ENCODE measurements at places on chromosomes 4 and X.

DNA sequence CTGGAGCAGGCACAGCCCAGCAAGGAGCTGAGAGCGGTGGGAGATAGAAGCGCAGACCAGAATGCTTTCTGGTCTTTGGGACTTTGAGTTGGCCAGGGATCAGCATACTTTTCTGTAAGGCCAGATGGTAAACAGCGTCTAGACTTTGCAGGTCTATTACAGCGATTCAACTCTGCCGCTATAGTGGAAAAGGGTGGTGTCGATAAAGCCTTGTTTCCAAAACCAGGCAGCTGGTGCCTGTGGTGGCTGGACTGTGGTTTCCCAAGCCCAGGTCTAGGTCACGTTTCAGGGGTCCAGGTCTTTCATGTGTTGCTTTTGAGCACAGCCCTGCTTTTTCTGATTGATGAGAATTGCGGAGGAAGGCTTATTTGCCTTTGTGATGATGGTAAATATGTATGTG lies 40.1 kb downstream of the HTT-AS start:
- DNase-seq, result no peak

- DNase-seq, result no peak
Observed at GRCh38 chr4:2446656-2447564, 22.0 kb upstream of the RNF4 start.

DNA sequence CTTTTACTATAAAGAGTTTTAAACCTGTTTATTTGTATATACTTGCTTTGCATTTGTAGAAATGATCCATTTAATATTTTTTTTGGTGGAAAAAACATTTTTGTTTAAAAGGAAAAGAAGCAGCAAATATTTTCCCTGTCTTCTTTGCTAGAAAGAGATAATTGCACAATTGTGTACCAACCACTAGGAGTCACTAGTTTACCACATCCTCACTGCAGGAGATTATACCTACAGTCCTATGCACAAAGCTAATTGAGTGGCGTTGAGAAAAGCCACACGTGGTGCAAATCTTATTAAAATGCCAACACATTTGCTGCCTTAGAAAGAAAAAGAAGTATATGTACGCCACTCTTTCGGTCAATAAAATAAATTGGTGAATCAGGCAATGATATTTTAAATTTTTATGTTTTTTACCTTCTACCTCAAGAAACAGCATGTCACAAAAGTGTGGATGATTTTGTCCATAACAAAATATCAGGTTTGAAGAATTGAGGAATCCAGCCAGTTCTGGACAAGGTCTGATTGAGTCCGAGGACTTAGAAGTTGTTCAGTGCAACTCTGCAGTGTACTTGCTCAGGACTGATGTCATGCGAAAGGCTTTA lies 102.9 kb downstream of the GRXCR1 start:
- DNase-seq, result peak; percentile 3

DNA sequence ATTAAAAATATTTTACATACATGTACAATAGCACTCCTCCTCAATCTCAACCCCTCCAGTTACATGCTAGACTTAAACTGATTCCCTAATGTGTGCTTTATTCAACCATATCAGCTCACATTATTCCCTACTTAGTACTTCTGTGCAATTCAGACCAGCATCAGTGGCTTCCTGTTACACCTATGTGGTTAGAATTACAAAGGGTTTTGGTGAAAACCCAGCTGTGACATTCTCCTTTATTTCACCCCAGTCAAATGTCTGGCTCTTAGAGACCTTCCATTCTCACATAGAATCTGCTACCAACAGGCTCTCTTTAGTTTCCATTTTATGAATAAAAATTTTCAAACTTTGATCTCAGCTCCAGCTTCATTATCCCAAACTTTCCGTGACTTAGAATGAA lies 85.2 kb upstream of the SLC7A11 start:
- DNase-seq, result no peak

GRCh38 chr4:77586951-77587383 lies 18.7 kb upstream of the CXCL13 start:
- DNase-seq, result peak; percentile 85

DNA sequence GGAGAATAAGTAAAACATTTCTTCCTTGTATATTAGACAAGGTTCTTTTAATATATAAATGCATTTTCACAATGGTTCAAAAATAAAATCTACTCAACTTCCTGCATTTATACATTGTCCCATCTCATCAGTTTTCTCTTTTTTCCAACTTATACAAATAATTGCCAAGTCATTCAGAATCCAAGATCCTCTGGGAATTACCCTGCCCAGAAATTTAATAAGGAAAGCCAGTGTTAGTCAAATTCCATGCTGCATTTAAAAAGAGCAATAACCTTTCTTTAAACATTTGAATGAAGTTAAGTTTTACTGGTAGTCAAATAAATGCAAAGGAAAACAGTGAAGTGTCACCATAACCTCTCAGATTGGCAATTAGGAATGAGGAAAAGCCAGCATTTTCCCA lies 357.9 kb downstream of the PPP3CA start:
- no peak for DNase-seq

- no peak for DNase-seq
Observed at GRCh38 chr4:32847461-32847860, 2127.3 kb downstream of the PCDH7 start.

- no peak for DNase-seq
Observed at GRCh38 chr4:11497212-11497806, 68.6 kb upstream of the HS3ST1 start.

GRCh38 chrX:153560000-153560399 lies 38.9 kb downstream of the CCNQ start:
- DNase-seq, result no peak

DNA sequence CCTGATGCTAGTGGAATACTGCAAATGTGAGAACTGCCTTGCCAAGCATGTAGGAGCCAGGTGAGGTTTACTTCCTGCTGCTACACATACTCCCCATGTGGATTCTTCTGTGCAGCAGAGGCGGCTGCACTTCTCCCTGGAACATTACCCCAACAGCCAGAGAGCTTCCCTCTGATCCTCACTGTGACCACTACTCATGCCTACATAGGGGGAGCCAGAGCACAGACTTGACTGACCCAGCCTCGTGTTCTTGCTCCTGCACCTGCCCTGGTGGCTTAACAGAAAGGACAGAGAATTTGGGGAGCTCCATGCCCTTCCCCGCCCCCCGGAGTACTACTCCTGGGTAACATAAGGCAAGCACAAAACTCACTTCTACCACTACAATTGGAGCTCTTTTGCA lies 38.4 kb downstream of the UGT2A2 start:
- no peak for DNase-seq

DNA sequence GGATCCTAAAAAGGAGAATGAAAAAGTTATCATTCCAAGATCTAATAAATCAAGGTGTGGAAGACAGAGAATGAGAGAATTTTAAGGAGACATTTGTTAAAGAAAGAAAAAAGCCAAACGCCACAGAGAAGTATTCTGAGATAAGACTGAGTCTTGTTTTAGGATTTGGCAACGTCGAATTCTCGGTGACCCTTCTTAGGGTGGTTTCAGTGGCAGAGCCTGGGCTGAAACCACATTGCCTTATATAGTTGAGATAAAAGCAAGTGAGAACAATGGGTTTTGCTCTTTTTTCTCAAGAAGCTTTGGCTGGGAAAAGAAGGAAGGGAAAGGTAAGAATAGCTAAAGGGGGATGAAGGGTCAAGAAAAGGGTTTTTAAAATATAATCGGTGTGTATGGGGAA lies 209.4 kb downstream of the VEGFC start:
- DNase-seq, result no peak

GRCh38 chr4:85644061-85644460 lies 169.1 kb downstream of the ARHGAP24 start:
- DNase-seq, result no peak

DNA sequence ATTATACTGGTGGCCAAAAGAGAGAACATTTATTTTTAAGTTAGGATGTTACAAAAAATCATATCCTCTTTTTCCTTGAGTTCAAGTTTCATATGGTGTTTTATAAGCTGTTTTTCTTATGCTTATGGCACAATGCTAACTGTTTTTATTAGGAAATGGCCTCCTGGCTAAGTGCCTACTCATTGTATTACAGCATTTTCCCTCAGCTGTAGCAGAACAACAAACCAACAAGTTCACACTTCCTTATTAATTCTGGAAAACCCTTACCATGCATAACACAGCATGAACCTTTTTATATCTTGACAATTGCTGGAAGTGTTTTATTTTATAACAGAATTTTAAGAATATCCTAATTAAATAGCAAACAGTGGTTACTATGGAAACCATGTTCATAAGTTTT lies 165.8 kb downstream of the GASK1B start:
- no peak for DNase-seq

DNA sequence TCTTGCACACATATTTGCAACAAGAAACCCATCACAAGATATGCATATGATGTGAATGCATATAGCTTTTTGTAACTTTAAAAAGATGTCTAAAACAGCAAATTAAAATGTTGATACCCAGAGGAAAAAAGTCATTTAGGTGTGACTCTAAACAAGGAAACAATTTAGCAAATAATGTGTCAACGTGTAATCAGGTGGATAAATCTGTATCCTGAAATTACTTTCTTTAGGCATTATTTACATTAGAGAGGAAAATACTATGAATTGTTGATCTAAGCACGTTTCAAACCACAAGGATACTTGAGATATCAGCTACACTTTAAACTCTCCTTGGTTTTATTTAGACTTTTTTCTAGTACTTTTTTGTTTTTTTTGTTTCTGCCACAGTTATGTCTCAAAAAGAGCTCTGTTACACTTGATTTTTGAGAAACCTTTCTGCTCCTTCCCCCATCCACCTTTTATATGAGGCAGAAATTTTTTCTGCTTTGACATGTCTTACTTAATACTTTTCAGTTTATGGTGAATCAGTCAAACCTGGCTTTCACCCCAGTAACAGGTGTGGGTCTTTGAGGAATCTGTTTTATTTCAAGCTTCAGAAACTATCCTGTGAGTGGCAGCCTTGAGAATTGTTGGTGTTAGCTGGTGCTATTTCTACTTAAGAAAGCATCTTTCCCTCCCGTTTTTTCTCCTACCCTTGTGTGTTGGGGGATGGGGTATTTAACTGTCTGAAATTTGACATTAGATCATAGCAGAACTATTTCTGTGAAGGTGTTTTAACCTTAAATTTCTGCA lies 1.9 kb downstream of the NPNT start:
- DNase-seq, result no peak

DNA sequence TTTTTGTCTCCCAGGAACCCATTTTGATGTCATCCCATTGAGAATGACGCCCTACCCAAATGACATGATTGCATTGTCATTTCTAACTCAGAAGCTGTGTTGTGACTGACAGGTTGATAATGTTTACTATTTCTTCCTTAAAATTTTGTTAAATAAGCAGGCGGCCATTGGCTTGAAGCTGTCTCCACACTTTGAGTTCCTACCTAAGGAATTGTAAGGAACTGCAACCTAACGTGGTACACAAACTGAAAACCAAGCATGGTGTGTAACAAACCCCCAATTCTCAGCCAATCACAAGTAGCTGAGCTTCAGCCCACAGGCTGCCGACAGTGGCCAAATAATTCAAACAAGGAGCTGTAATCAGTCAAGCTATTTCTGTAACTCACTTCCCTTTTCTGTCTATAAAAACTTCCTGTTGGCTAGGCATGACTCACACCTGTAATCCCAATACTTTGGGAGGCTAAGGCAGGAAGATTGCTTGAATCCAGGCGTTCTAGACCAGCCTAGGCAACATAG lies 2.9 kb upstream of the MND1 start:
- DNase-seq, result peak; percentile 63

GRCh38 chr4:81512757-81513501 lies 41.2 kb upstream of the RASGEF1B start:
- DNase-seq, result no peak

DNA sequence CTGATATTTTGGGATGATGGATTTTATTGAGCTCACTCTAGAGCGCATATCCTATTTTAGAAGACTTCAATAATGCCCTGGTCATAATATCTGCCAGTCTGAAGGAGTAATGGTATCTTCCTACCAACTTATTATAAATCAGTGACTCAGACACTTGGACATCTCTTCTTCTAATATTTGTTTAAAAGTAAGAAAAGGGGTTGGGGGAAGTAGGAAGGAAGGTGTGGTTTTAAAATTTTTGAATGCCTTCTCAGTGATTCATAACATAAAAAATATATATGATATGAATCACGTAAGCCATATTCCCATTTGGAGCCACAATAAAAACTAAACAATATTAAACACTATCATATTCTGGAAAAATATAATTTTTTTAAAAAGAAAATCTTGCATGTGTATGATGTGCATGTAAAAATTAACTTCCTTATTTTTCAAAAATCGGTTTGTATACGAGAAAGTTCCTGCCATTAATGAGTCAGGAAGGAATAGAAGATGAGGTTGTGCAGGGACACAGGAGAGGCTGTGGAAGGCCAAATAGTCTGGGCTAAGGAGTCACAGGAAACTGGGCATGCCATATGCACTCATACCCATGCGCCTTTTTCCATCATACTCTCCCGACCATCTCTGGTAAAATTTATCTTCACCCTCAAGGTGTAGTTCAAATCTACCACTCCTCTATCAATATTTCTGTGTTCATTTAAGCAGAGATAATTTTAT lies 286.5 kb downstream of the EPHA5 start:
- DNase-seq, result peak; percentile 30

GRCh38 chr4:99457270-99457669 lies 22.1 kb upstream of the ADH7 start:
- no peak for DNase-seq

DNA sequence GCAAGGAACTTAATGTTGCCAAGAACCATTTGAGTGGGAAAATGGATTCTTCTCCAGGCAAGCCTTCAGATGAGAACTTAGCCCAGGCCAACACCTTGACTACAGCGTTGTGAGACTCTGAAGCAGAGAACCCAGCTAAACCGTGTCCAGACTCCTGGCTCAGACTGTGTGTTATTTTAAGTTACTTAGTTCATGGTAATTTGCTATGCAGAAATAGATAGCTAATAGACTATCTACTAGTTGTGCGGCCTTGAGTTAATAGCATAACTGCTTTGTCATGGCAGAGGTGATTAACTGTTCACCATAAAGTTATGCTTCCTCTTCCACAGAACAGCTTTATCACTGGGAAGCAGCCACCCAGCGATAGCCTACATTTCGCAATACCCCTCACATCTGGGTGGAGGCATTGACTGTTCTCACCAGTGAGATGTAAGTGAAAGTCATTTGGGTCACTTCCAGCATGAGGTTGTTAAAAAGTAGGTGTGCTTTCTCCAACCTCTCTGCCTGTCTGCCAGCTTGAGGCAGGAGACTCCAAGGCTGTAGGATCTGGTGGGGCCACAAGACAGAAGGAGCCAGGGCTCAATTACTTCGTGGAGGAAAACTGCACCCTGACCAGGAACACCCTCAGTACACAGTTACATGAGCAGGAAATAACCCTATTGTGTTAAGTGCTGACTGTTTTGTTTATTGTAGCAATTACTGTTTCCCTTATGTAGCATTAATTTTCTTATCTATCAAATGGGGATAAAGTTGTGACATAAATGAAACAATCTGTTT lies 94.2 kb downstream of the GPAT3 start:
- DNase-seq, result peak; percentile 82

GRCh38 chr4:82031376-82031927 lies 342.3 kb downstream of the HNRNPD start:
- DNase-seq, result no peak

GRCh38 chr4:19580095-19580494 lies 671.6 kb upstream of the SLIT2 start:
- peak; percentile 70 for DNase-seq
